Colonic mucosa (tissue), 4 donors: ENCODE measurements at places on chromosomes 4 and X. TPM values are rescaled to one million over a fixed set of nuclear protein-coding genes. Genes with fewer than 3 reads are reported as not detected.

Gene MAGEC1
- total RNA-seq: not detected

Gene YIPF6
- total RNA-seq: 44.3 TPM

Gene ARR3
- not detected for total RNA-seq

Gene BEX2
- 6.6 TPM for total RNA-seq

Gene SMARCA1
- 8.6 TPM for total RNA-seq

Gene MAGEE2
- total RNA-seq: 0.10 TPM

Gene ERCC6L
- 8.2 TPM for total RNA-seq

Gene GJB1
- total RNA-seq: 76.0 TPM

Gene RHOXF2
- total RNA-seq: 0.25 TPM

Gene FAM184B
- total RNA-seq: 0.94 TPM

Gene NMU
- total RNA-seq: 0.66 TPM

Gene RNF212
- total RNA-seq: 2.5 TPM

Gene RNF150
- 0.86 TPM for total RNA-seq

Gene CT45A3
- total RNA-seq: not detected

Gene SSX4B
- total RNA-seq: not detected

Gene CRLF2
- total RNA-seq: 0.32 TPM

Gene CACNA1F
- total RNA-seq: 1.0 TPM

Gene PCDH18
- total RNA-seq: 8.8 TPM

Gene CPE
- total RNA-seq: 49.6 TPM

GRCh38 chr4:145553375-145553774 lies 65.8 kb upstream of the MMAA start:
- DNase-seq: no peak

DNA sequence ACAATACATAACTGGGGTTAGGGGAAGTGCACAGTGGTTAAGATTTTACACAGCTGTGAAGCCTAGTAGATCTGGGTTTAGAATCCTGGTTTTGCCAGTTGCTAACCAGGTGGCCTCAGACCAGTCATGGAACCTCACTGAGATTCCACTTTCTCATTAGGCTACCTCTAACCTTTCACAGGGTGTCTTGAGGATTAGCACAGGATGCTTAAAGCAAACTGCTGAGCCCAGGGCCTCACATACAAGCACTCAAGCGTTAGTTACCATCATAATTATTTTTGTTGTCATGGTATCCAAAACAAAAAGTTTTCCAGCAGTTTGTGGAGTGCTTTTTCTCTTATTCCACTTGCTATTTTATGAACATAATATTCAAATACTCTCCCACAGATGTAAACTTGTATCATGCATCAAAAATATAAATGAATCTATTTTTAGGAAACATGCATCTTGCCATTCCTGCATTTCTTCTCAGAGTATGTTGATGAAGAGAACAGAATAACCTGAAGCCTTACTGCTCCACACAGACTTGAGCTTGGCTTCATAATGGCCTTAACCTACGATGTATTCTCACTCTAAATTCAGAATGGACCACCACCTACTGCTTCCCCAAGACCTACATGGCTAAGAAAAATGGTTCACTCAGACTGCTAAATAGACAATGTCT lies 12.6 kb downstream of the AP1S2 start:
- DNase-seq: no peak

DNA sequence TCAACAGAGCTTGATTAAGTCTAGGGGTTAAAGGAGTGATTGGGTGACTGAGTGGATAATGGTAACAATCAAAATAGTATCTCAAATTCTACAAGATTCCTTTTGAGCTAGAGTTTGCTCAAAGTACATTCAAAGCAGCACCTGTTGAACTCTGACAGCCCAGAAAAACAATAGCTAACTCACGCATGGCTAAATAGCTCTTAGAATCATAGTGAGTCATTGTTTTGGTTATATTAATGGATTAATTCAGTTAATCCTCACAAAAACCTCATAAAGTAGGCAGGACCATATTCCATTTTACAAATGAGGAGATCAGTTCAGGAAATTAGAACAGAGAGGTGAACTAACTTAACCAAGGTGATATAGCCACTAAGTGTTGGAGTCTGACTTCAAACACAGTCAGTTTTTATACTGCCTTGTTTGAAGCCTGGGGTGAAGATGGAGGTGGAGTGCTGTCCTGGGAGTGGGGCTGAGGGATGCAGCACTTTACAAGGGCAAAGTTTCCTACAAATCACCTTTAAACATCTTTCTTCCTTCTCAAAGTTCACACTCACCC lies 35.9 kb upstream of the PPM1K start:
- DNase-seq: no peak

- DNase-seq: peak; percentile 63
Measured at GRCh38 chrX:38805432-38806389, 4.5 kb downstream of the MID1IP1 start.

DNA sequence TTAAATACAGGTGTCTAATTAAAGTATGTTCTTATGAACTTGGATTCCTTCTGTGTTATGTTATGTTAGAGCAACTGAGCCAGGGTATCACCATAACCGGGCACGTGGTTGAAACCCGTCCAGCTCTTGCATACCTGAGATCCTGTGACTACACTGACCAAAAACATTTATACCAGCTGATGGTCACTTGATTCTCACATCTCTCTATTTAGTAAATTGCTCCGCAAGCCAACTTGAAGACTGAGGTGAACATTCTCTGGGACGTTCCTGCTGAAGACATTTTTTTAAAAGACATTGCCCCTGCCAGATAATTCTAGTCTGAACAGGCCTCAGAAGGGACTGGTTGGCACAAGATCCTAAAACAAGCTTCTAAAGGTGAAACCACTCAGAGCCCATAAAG lies 550.0 kb upstream of the DIPK2B start:
- DNase-seq: no peak

GRCh38 chrX:53421772-53422085 lies 725 bp downstream of the SMC1A start:
- DNase-seq: no peak

GRCh38 chrX:5979338-5979737 lies 249.3 kb downstream of the NLGN4X start:
- no peak for DNase-seq

GRCh38 chr4:36283912-36284465 lies 2.6 kb downstream of the DTHD1 start:
- DNase-seq: no peak

GRCh38 chrX:101450085-101450484 lies 35.2 kb upstream of the ARMCX4 start:
- DNase-seq: no peak

GRCh38 chr4:3434881-3435685 lies 6.7 kb upstream of the HGFAC start:
- no peak for DNase-seq

GRCh38 chrX:49878128-49878833 lies 1.0 kb upstream of the USP27X start:
- no peak for DNase-seq

- no peak for DNase-seq
Measured at GRCh38 chr4:176902710-176903323, 110.1 kb upstream of the VEGFC start.

GRCh38 chr4:48296365-48296764 lies 26.7 kb upstream of the TEC start:
- DNase-seq: no peak

DNA sequence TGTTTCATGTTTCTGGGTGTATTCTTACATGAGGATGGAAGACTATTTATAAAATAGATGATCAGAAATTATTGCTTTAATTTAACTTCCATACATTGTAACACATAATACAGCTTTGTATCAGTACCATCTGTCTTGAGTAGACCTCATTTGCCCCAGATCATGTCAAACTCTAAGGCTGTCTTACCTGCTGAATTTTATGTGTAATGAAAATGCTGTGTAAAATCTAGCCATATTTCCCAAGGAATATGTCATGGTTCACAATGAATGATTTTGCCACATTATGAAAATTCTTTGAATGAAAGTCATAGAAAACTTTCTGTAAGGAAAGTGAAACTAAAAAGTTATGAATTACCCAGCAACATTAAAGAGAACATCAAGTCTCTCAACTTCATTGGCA lies 7.4 kb downstream of the BDH2 start:
- no peak for DNase-seq

DNA sequence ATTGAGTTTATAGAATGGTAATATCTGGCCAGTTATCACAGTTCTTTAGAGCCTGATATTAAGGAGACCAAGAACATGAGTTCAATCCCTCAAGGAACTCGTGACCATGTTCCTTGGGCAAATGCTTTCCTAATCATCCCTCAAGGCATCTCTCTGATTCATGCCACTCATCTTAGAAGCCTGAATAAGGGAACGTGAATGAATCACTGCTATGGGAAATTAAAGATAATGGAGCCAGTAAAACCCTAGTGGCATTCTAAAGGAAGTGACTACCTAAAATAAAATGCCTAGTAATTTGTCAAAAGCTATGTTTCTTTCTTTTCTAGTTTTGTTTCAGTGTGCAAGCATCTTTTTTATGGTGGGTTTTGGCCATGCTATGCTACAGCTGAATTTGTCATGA lies 1161.3 kb downstream of the C4orf33 start:
- DNase-seq: no peak

DNA sequence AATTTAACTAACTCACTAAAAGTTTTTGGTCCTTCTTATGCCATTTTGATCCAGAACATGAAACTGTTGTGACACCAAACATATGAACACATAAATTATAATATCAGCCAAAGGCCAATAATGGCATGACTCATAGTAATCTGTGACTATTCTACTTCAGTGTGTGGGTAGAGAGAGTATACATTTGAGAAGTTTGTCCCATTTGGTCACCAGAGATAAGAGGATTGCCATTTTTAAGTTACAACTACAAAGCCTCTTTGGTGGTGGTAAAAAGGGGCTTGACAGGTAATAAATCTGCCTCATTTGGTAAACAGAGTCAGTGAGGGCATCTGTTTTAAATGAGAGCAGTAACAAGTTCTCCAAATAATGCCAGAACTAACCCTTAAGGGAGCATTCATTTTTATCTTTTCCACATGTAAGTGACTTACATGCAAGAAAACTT lies 117.9 kb downstream of the TBC1D19 start:
- DNase-seq: no peak

- no peak for DNase-seq
Measured at GRCh38 chr4:107468812-107469211, 251.2 kb downstream of the PAPSS1 start.

- no peak for DNase-seq
Measured at GRCh38 chrX:32116047-32116446, 1044.2 kb upstream of the FTHL17 start.

DNA sequence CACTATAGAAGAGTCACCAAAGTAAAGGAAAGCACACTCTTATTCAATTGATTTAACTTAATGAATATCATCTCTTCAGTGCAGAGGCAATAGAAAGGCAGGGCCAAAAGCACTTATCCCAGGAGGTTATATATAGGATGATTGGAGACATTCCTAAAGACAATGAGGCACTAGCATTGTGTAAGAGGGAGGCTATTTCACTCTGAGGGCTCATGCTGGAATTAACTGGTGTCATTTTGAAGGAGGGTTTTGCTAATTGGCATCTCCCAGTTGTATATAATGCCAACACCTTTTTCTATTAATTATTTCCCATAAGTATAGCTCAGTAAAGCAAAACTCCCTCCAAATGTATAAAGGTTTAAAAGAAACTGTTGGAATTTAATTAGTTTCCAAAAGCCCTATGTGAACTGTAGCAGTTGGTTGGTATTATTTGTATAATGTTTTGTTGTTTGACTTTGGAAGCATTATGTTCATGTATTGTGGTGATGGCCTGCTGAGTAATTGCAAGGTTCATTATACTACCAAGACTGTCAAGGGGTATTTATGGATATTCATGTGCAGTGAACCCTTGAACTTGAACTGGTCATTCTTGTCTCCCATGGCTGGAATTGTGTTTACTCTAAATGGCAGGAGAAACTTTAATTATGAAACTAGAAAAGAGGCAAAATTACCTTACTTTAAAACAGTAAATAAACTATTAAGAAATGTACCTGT lies 270.3 kb downstream of the BMPR1B start:
- no peak for DNase-seq

DNA sequence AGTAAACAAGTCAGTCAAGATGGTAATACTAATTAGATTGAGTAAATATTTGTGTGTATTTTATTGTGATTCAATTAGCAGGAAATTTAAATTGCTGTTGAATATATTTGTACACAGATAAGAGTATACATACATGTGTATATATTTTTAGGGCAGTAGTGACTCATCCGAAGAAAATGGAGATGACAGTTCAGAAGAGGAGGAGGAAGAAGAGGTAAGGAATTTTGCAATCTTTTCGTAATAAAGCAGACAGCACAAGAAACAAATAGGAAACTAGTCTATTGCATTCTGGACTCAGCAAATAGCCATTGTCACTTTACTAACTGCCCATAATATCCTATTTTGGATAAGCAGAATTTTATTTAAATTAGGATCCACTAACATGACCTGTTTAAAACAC lies 6.6 kb downstream of the IBSP start:
- DNase-seq: no peak

DNA sequence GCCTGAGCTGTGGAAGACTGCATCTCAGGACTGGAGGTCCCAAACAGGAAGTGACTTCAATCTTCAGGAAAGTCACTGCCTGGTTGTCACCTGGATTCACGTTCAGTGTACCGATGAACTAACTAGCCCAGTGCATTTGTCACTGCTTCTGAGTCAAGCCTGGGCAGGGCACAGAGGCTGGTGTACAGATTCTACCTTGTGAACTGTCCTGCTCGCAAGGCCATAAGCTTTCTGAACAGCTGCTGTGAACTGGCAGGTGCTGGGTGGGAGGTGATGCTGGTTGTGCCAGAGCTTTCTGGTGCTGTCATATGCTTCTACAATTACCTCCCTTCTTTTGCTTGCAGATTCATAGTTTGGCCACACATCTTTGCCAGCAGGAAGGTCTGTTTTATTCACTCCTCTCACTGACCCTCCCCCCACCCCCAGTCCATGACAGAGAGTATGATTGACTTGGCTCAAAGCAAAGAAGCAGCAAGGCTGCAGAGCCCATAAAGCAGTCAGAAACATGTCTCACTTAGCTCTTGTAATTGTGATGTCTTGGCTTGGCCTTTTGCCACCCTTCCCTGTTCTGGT lies 40.5 kb downstream of the ZCCHC12 start:
- no peak for DNase-seq

- DNase-seq: peak; percentile 25
Measured at GRCh38 chr4:145732001-145732815, 52.3 kb downstream of the C4orf51 start.

GRCh38 chrX:18654875-18655836 lies 16.8 kb downstream of the RS1 start:
- no peak for DNase-seq

- no peak for DNase-seq
Measured at GRCh38 chrX:18896680-18897544, 87.0 kb downstream of the PHKA2 start.

DNA sequence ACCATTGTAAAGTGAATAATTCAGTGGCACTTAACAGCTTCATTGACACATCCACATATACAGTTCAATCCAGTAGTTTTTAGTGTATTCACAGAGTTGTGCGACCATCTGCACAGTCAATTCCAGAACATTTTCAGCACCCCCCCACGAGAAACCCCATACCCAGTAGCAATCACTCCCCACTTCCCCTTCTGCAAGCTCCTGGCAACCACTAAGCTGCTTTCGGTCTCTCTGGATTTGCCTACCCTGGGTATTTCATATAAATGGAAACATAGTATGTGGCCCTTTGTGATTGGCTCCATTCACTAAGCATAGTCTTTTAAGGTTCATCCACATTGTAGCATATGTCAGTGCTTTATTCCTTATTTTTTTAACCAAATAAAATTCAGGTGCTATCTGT lies 10.0 kb downstream of the MSL3 start:
- no peak for DNase-seq
